IPS-NIHi11 (cell line): ENCODE measurements at places on chromosomes 7 and 10.

DNA sequence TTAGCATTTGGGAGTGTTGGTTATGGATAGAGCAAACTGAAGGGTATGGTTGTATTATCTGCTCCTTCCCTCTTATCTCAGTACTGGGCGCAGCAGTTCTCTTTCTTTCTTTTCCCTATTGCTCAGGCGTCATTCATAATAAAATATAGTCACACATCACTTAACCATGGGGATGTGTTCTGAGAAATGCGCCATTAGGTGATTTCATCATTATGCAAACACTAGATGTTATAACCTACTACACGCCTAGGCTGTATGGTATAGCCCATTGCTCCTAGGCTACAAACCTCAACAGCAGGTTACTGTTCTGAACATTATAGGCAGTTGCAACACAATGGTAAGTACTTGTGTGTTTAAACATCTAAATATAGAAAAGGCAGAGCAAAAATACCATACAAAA is 401.7 kb downstream of the EXOC4 start:
- DNase-seq, result no peak

DNA sequence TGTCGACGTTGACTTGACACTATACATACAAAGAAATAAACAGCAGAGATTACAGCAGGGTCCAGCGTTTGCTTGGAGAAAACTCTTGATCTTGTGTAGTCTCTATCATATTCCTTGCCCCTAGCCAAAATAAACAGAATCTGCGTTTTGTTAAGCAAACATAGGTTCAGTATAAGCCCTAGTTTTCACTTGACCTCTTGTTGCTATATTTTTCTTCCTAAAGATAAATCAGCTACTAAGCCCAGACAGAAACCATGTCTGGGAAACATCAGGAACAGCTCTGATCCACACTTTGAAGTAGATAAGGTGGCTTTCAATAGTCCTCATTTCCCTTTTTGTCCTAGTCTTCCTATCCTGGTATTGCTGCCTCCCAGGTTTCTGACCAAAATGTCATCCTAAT is 328.2 kb upstream of the MAGI2 start:
- no peak for DNase-seq

DNA sequence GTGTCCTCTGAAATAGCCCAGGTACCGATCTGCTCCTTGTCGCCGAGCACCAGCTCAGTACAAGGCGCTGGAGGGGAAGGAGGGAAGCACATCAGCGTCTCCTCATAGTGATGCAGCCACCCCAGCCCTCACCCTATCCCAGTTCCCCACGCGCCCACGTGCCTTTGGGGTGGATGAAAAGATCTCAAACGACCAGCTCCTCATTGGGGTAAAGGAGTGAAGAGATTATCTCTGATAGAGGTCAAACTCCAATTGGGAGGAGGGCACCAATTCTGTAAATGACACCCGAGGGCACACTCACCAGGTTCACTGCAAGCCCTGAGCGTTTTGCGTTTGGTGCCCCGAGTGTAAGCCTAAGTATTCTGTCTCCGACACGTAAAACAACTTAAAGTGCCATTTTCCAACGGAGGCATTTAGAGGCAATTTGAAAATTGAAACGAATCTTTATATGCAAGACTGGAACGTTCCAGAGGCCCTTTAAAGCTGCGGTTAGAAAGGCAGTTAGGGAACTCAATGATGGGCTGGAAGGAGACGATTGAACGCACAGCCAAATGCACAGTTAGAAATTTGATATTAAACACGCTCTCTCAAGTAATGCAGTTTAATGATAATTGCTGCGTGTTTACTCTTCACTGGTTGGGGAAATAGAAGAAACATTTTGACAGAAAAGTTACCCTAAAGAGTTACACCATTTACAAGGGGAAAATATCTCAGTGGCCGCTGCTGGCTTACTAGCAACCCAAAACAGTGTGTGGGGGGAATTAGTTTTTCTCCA is 8.9 kb upstream of the EMX2 start:
- no peak for DNase-seq

GRCh38 chr10:96339956-96340904 is 18.6 kb downstream of the OPALIN start:
- peak; percentile 75 for DNase-seq

GRCh38 chr7:129041142-129042085 is 13.5 kb downstream of the TNPO3 start:
- DNase-seq, result no peak

DNA sequence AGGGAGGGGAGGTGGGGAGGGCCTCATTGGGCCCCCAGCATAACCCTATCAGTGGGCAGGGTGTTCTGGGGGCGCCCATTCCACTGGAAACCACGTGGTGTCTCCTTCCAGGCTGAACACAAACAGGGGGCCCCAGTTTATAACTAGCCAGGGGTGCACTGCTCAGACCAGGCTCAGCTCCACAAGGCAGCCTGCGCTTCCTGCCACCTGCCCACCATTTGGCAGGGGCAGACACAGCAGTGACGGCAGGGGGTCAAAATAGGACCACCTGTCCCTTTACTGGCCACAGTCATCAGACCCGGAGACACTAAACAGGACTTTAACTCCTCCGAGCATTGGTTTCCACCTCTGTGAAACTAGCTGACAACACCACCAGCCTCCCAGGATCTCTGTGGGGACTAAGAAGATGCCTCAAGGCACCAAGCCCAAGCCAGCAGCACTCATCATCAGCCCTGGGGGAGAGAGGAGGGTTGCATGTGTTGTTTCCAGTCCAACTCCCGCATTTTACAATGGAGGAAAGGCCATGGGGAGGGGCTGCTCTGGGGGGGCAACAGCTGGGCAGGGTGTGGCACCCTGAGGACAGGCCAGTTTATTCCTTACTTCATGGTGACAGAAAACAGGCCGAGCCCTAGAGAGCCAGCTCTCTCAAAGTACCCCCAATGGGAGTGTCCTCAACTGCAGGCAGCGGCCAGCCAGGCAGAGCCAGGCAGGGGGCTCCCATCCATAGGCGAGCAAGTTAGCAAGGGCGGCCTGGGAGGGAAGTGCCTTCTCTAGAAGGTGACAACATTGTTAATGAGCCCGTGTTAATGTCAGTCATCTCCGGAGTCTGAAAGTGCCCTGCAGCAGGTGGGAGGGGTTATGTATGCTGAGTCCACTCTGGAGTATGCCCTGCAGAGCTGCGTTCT is 127.6 kb downstream of the TNS3 start:
- DNase-seq, result no peak

- no peak for DNase-seq
These were observed 400.8 kb downstream of the SEMA3D start for GRCh38 chr7:84786073-84786472.

DNA sequence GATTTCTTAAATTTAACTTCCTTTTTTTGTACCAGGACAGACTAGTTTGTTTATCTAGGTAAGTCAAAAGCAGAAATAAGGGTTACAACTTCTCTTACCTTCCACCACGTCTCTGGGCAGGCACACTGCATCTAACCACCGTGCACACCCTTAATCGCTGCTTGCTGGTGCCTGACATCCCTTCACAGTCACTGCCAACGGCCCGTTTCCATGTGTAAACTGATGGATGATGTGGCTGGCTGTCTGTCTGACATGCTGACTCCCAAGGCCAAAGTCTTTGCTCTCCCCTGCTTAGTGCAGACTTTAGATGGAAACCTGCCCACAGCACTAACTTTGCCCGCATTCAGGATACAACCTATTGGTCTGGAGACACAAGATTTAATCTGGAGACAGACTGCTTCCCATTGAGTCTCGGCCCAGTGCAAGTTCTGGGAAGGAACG is 1.1 kb downstream of the TMEM273 start:
- DNase-seq, result no peak

DNA sequence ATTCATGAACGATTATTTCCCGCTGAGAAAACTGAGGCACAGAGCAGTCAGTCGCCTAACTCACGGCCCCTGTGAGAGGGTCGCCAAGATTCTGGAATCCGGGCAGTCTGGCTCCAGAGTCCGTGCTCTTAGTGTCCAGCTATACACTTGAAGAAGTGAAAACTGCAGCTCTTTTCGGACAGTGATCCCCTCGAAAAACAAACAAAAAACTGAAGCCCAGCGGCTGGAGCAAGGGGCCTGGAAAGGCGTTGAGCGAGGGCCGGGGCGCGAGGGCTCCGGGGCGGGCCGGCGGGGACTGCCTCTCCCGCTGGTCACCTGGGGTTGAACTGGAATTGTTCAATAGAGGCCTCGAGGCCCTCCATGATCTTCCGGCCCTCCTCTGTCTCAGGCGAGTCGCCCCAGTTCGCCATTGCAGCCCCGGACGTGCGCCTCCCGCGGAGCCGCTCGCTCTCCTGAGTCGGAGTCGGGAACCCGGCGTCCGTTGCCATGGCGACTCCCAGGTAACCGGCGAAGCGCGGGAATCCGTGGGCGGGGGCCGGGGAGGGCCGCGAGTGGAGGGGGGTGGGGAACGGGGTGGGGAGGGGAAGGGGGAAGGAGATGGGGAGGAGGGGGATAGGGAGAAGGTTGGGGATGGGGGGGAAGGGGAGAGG is 881 bp downstream of the C10orf67 start:
- peak; percentile 83 for DNase-seq

GRCh38 chr7:131071786-131072504 is 255.7 kb upstream of the MKLN1 start:
- DNase-seq, result no peak

DNA sequence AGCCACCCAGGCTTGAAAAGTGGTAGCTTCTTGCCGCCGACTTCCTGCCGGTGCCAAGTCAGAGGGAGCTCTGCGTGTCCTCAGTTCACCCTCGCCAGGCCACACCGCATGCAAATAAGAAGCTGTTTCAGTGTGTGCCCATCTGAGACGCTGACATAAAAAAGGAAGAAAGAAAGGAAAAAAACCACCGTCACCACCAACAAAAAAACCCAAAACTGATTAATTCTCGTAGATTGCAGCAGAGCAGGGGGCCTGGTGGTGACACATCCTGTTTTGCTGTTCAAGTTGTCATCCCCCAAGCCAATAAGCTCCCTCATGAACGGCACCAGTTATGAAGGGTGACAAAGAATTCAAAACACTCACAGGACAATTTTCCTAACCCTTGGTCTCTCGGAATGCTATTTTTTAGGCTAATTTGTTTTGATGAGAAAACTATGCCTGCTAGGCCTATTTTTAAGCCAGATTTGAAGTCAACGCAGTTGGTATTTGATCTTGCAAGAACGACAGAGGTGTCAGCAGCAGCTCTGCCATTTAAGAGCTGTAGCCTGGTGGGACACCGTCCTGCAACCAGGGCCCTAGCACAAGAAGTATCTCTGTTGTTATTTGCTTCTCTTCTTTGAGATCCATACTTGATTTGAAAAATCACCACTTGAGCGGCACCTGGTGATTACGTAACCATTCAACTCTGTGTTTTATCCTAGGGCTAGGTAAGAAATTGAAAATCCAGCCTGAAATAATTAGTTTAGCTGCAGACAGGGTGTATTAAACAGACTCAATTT is 145.6 kb downstream of the PFKFB3 start:
- no peak for DNase-seq

GRCh38 chr10:11036424-11037011 is 18.8 kb downstream of the CELF2 start:
- DNase-seq, result peak; percentile 59

GRCh38 chr7:24476227-24476626 is 97.0 kb upstream of the PALS2 start:
- no peak for DNase-seq

DNA sequence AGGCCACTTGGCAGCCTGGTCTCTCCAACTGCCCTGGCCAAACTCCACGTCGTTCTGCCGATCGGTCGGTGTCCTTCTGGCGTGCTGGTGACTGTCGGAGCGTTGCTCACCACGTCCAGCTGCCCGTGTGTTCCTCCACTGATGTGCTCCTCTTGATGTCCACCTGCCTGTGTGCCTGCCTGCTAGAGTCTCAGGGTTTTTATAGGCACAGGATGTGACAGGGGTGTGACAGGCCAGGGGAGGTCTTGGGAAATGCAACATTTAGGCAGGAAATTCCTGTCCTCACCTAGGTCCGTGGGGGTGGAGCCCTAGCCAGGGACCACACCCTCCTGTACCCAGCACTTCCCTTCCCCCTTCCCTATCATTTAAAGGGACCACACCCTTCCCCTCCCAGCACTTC is 25.2 kb upstream of the CFAP46 start:
- no peak for DNase-seq

DNA sequence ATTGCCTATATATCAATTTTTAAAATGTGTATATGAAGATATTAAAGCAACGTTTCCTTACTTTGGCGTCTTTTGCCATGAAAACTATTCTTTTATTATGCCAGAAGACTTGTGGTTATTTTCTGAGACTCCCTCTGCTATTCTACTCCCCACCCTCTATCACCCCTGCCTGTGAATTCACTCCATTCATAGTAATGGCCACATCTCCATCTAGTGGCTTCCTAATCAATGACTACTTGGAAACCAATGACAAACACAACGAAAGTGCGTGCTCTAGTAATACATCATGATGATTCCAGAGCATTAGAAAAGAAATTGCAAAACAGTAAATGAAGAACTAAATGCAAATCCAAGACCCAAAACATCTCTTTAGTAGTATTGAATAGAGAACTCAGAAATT is 186.7 kb upstream of the HGF start:
- peak; percentile 54 for DNase-seq

- DNase-seq, result no peak
These were observed 96.6 kb upstream of the CACUL1 start for GRCh38 chr10:118851062-118852035.

DNA sequence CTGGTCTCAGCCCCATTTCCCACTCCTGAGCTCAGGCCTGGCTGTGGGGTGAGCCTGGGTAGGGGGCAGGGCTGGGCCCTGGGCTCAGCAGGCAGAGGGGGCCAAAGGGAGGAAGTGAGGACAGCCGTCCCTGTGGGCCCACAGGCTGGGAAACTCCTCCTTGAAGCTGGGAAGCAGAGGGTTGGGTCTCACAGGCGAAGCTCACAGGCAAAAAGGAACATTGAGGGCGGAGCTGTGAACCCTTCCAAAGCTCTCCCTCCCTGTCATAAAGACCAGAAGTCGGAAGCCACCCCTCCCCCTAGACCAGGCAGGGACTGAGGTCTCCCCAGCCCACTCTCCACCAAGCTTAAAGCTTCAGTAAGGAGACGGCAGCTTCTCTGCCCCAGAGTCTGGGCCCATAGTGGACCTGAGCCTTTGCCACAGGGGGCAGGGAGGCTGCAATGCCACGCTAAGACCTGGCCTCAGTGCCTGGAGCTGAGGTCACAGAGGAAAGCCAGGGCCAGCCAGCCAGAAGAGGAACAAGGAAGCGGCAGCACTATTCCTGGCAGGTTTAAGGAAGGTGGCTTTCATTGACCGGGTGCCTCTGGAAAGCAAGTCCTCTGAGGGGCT is 1.0 kb upstream of the KCP start:
- peak; percentile 62 for DNase-seq

GRCh38 chr10:114550756-114551635 is 107.1 kb downstream of the ABLIM1 start:
- no peak for DNase-seq

DNA sequence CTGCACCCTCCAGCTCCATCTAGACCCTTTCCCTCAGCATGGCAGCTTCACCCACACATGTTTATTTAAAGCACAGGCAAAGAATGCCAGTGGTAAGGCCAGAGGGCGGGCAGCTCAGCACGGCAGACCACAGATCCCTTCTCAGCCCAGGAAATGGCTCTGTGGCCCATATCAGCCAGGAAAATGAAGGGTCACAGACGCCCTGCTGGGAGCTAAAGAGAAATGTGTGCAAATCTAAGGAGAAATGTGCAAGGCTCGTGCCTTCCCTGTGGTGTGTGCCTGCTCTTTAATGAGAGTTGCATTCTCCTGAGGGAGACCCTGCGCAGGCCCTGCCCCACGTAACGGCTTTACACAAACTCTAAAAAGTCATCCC is 23.0 kb downstream of the PTPRN2 start:
- no peak for DNase-seq
